ENCODE measurements at places on chromosomes 3 and 15.

DNA sequence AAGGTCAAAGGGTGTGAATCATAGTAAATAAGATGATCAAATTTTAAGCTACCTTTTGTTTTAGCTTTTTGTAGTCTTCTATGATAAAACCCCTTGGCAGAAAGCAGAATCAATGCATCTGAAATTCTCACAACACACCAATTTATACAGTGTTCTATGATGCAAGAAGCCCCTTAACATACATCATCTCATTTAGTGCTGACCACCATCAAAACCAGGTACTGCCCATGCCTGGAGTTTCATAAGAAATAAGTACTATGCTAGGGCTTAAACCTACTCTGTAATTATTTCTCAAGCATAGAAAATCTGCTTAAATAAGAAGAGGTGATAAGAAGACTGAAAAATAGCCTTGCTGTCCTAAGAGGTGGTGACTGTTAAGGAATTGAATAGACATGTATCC is 67.6 kb downstream of the NBEAL2 start:
- no peak for DNase-seq

DNA sequence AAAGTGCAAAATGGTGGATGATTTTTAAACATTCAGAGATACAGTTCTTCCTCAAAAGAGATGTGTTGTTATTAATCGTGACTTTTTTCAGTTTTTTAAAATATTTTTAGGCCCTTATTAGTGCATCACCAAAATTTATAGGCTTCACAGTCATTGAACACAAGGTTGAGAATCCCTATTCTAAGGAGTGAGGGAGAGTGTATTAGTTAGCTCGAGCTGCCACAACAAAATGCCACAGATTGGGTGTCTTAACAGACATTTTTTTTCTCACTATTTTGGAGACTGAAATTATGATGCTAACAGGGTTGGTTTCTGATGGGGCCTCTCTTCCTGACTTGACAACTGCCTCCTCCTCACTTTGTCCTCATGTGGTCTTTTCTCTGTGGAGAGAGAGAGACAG is 145.9 kb upstream of the TPRG1 start:
- no peak for DNase-seq

DNA sequence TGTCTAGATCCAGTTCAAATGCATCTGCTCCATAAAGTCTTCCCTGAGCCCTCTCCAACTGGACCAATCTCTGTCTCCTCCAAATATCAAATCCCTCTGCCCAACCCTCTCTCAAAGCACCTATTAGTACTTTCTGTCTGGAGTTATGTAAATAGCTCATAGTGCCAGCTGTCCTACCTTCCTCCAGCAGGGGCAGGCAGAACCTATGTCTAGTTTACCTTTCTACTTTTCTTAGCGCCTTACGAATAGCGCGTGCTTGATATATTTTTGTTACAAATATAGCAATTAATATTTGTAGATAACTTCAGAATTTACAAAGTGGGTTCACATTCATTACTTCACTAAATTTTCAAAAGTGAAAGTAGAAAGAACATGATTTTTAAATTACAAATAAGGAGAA is 14.0 kb upstream of the CCDC80 start:
- DNase-seq: no peak

DNA sequence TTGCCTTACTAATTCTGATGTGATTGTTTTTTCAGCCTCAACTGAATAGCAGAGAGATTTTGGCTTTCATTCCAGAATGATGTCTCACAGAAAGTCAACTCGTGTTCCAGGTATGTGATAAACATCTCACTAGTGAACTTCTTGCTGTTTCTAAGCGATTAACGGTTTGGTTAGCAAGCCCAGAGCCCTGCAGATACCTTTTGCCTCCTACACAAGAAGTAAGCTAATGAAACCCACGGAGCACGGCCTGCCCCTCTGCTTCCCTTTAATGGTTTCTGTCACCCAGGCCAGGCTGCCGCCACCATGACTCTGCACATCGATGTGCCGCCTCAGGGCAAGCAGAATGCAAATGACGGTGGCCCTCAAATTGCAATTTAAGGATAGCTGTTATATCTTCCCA is 155.9 kb upstream of the ICE2 start:
- DNase-seq: no peak

- DNase-seq: no peak
Measured at GRCh38 chr3:29026959-29027358, 253.9 kb upstream of the RBMS3 start.

DNA sequence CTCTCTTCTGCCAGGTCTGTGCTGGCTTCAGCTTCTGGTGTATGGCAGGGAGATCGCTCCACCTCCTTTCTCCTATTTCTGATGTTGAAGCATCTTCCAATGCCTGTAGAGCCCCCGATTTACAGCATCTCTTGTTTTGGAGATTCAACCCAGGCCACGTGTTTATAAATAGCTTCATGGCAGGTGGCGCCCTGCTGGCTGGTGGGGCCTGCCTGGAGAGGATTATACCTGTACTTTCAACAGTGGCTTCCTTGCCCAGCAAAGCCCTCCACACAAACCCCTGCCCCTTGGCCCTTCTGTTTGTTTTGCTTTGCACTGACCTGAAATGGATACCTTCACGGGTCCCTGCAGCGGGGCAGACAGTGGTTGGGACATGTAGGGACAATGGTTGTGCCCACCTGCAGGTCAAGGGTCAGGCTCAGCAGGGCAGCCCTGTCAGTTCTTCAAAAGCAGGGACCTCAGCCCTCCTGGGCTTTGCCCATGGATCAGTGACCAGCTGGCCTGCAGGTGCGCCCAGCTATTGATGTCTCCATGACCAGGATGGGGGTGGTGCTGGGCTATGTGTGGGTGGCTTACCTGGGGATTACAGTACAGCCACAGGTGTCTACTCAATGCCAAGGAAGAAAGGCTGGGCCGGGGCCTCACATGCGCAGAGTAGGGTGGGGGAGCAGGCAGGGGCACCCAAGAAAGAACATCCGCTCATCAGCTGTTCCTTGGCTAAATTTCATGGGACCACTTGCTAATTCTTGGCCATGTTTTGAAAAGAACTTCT is 112.7 kb upstream of the PRR23C start:
- no peak for DNase-seq

DNA sequence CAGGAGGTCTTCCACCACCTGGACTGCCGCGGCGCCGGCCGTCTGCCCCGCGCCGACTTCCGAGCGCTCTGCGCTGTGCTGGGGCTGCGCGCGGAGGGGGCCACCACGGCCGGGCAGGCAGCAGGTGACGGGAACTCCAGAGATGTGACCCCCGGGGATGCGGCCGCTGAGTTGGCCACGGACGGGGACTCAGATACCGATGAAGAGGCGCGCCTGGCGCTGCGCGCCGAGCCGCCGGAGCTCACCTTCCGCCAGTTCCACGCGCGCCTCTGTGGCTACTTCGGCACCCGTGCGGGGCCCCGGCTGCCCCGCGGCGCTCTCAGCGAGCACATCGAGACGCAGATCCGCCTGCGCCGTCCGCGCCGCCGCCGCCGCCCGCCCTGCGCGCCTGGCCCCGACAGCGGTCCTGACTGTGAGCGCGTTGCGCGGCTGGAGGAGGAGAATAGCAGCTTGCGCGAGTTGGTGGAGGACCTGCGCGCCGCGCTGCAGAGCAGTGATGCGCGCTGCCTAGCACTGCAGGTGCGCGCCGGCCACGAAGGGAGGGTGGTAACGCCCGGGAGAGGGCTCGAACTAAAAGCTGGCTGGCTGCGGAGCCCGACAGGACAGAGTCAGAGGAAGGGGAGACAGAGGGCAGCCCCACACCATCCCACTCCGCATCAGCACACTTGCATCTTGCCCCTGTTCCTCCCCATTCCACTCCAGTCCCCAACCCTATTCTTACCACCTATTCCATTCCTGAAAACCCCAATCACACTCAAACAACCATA is 885 bp downstream of the EFCC1 start:
- DNase-seq: no peak

GRCh38 chr3:14871456-14872200 is 52.9 kb downstream of the FGD5 start:
- DNase-seq: no peak

- no peak for DNase-seq
Measured at GRCh38 chr3:72548461-72548860, 299.8 kb downstream of the SHQ1 start.

DNA sequence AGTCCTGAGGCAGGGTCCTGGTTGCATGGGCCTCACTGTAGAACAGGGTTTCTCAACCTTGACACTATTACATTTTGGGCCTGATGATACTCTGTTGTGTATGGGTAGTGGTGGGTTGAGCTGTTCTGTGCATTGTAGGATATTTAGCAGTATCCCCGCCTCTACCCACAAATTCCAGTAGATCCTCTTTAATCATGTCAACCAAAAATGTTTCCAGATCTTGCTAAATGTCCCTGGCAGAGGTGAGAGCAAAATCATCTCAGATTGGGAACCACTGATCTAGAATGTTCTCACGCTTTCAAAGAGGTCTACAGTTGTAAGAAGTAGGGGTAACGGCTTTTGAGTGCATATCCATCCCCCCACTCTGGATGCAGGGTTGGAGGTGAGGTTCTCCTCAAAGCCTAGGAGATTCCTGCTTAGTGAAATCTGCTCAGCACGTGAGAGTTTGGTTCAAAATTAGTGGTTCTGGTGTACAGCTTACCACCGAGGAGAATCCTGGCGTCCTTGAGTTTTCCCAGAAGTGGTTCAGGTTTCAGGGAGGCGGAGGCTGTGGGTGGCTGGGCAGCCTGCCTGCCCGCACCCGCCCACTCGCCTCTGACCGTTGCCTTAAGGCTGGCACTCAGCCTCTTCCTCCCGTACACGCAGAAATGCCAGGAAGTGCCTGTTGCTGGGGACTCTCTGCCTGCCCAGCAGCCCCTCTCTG is 5.3 kb downstream of the ACVR2B start:
- no peak for DNase-seq
